ENCODE measurements at places on chromosomes 7 and 10.

DNA sequence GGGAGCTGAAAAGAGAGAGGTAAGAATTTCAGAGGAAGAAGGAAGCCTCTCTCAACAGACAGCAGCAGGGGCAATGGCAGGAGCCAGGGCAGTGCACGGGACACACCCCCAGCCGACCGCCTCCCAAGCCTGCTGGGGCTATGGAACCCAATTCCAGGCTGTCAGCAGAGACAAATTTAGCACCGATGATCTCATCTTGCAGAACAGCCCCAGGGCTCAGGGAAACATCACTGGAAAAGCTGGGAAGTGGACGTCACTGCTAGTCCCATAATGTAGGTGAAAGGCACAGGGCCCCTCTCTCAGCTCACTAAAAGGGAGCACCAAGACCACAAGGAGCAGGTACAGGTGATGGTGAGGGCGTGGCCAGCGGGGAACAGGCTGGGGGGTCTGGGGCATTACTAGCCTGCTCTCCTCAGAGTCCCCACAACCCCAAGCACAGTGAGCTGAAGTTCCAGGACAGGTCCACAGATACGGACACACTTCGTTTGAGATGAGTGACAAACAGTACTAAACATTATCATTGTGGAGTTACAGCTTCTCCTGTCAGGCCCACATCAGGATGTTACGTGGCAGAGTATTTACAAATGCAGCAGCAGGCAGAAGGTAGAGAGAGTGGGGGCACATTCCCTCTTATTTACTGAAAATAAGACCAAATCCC lies 103.7 kb downstream of the PLXNA4 start:
- DNase-seq = no peak

DNA sequence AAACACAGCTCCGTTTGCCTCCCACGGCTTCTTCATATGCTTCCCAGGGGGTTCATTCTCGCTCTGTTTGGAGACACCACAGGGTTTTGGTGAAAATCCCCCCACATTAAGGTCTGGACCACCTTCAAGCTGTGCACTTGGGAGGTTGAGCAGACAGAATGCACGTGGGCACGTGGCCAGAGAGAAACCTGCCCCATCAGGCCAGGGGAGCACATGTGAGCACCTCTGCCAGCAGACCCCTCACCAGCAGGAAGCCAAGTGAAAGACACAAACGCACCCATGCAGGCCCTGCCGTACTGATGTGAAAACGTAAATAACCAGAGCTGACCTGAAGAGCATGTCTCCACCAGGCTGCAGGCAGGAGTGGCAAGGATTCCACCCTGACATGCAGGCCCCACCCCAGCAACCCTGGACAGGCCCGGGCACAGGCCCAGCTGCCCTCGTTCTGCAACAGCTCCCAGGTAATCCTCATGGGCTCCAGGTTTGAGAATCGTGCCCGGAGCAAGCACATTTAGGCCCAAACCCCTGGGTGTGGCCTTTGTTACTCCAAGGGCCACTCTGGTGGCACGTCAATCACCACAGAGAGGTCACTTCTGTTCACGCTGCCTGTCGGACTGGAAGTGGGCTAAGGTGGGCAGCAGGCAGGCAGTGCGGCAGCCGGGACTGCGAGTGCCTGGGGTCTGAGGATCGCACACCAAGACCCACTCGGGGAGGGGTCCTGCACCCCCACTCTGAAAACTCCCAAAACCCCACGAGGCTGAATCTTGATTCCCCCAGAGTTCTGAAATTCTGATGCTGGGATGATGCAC lies 184.4 kb downstream of the PTPRN2 start:
- DNase-seq = no peak

DNA sequence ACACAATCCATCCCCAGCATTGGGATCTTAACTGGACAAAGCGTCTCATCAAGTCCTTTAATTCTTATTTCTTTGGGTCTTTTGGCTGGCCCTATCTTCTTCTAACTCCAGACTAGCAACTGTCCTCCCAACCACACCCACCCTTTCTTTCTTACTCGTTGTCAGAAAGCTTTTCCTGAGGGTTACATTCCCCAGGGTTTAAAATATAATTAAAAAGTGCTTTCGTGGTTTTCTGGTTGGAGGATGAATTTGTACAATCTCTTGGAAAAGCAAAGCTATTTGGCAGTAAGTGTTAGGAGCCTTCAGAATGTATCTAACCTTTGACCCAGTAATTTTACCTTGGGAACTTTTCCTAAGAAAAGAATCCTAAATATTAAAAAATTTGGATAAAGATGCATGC lies 10.4 kb upstream of the ITGB8 start:
- DNase-seq = no peak

DNA sequence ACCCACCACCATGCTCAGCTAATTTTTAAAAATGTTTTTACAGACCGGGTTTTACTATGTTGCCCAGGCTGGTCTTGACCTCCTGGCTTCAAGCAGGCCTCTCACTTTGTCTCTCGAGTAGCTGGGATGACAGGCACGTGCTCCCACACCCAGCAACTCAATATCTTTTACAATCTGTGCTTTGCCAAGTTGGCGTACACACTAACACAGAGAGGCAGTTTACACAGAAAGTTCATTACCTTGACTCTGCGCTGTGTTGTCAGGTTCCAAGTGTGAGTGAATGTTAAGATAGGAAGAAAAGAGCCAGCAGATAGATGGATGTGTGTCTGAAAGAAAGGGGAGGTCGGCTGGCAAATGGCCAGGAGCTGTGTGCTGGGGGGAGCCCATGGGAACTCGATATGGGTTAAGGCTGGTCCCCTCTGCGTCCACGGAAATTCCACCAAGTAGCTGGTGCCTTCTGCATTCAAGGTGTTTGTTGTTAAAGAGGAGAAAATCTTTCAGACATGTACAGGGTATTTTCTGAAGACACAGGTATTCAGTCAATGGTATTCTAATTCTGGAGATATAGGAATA lies 299.8 kb downstream of the CAMK1D start:
- DNase-seq = no peak

- DNase-seq = no peak
Measured at GRCh38 chr10:34135515-34135914, 679.6 kb downstream of the PARD3 start.

DNA sequence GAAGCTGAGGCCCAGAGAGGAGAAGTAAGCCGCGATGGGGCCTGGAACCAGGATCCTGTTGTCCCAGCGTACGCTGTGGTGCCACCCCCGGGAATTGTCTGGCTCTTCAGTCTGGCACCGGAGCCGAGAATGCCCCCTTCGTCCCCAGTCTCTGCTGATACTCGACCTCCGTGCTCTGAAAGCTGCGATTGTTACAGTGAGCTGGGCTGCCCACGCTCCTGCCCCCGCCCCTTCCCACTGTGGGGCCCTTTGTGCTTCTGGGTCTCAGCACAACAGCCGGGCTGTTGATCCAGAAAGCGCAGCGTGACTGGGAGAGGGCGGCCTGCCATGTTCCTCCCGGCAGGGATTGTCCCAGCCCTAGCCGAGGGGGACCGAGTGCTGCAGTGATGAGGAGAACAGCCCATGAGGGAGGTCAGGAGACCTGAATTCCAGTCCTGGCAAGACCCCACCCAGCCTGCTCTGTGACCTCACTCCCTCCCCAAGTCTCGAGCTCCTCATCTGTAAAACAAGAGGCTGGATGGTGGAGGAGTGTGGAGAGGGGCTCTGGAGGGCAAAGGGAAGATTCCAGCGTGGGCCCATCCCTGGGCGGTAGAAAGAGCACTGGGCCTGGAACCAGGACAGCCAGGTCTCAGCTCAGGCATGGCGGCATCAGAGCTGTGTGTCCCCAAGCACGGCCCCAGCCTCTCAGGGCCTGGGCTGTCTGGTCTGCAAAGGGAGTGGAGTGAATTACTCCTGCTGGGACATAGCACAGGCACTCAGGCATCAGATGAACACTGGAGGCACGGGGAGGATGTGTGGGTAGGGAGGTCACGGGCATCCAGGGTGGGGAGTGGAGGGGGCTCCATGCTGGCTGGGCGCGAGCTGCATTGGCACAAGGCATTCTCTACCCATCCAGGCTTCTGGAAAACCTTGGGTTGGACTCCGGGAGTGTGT lies 43.6 kb downstream of the TSPAN15 start:
- no peak for DNase-seq

GRCh38 chr7:125383324-125383723 lies 453.7 kb upstream of the POT1 start:
- peak; percentile 21 for DNase-seq

GRCh38 chr10:45147000-45147399 lies 146.3 kb downstream of the ZNF22 start:
- DNase-seq = no peak

GRCh38 chr10:11116361-11116760 lies 98.7 kb downstream of the CELF2 start:
- no peak for DNase-seq

DNA sequence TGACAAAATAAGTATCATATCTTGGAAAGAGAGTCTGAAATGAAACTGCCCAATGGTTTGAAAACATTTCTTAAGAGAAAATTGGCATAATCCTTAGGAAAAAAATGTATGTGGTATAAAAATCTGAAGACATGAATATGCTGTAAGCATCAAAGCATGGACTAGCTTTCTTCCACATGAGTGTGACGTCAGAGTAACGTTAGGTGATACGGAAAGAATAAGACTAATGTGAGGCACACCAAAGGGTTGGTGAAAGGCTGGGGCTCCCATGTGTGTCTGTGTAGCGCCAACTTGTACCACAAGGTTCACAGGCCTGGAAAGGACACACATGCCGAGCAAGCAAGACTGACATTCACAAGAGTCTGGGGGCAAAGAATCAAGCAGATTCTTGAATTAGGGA lies 238.1 kb upstream of the GLI3 start:
- no peak for DNase-seq

DNA sequence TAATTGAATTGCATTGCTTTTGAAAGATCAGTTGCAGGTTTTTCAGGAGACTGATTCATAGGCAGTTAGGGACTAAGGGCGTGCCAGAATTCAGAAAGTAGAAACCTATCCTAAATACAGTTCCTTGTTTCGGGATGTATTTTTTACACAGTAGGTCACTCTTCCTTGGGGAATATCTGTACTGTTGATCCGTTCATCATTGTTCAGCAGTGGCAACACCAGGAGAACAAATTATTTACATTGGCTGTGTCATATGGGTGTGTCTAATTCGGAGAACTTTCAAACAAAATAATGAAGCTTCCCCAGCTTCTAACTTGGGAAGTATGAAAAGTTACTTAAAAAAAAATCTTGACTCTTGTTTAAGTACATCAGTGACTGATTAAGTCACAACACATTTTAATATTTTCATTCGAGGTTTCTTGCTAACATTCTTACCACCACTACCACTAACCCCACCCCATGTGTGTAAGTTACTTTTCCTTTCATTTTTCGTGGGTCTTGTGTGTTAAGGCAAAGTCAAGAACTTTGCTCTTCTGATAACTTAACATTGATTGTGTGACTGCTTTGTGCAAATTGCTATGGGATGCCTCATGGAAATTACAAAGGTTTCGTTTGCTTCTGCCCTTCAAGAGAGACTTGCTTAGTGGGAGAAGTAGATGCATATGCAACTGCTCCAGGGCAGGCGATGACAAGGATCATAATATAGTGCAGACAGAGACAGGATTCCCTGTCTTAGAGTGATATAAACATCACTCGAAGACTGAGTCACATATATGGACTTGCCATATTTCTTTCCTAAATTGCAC lies 43.8 kb upstream of the RPA3 start:
- no peak for DNase-seq

GRCh38 chr10:22626784-22627183 lies 87.6 kb downstream of the PIP4K2A start:
- DNase-seq = no peak

GRCh38 chr10:12186323-12186722 lies 9.4 kb downstream of the NUDT5 start:
- no peak for DNase-seq

GRCh38 chr7:5591278-5591874 lies 167.7 kb upstream of the TNRC18 start:
- DNase-seq = peak; percentile 47

DNA sequence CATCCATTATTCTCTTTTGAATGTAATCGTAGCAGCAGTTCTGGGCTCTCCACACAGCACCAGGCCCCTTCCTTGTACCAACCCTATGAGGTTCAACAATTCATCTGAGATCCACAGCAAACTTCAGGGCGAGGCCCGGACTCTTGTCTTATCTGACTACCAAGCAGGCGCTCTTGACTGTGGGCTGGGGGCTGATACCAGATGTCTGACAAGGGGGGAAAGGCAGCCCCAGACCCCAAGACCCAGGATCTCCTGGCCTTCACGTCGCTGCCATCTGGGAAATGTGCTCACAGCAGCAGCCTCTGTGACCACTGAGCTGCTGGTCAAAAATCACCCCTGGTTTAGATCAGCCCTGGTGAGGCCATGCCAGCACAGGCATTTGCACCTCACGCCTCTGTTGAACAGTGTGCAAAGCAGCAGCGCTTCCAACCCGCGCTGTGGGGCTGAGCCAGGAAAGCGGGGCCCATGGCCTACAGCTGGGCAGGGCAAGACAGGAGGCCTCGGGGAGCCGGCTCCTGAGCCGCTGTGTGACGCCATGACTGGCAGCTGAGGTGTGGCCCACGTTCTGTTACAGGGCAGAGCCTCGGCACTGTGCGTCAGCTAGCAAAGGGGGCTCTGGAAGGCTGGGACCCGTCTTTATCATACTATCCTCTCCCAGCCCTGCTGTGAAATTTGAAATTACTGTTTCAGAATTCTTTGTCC lies 143.9 kb downstream of the PAXIP1 start:
- no peak for DNase-seq

DNA sequence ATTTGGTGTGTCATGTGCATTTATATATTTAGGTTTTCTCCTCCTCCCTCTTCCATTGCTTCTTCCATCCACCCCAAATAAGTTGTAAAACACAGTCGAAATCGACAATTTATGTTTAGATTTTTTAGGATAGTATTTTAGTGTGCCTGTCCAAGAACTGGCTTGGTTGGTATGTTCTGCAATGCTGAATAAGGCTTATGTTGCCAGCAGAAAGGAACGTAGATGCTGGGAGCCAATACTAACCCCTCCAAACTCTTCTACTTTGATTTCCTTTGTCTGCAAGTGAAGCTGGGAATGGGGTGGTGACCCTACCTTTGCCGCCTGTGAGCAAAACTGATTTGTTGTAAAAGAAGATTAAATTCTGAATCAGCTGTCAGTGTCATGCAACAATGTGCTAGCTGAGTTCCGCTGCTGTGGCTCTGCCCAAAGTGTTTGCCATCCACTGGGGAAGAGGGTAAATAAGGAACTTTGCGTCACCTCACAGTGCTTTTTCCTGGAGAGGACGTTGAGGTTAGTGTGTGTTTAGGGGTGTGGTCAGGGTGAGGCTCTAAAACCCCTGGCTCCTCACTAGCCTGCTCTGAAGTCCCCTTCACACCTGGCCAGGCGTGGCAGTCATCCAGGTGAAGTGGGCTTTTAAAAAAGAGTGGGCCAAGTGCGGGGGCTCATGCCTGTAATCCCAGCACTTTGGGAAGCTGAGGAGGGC lies 44.4 kb downstream of the TACC2 start:
- DNase-seq = no peak

GRCh38 chr7:112202816-112203215 lies 3.4 kb downstream of the DOCK4 start:
- no peak for DNase-seq

GRCh38 chr7:147199868-147200267 lies 1083.3 kb downstream of the CNTNAP2 start:
- DNase-seq = no peak

GRCh38 chr10:91782539-91782938 lies 15.7 kb upstream of the TNKS2 start:
- no peak for DNase-seq

All from iPS-NIHi11 (cell line).